ENCODE measurements at places on chromosomes 2 and 18.

DNA sequence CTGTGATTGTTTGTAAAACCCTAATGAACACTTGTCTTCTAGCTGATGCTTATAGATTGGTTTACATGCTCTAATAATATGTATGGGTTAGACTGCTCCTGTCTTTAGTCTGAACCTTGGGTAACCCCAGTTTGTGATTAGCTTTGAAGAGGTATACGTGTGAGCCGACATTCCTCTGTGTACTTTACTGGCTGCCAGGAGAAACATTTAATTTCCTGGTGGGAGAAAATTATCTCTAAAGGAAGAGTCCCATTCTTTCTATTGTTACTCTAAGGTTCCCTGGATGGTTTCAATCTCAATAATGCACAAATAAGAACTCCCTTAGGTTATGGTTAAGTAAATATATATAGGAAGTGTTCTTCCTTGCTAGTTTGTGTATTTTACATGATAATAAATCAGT is 143.6 kb upstream of the ZSWIM2 start:
- no peak for DNase-seq

DNA sequence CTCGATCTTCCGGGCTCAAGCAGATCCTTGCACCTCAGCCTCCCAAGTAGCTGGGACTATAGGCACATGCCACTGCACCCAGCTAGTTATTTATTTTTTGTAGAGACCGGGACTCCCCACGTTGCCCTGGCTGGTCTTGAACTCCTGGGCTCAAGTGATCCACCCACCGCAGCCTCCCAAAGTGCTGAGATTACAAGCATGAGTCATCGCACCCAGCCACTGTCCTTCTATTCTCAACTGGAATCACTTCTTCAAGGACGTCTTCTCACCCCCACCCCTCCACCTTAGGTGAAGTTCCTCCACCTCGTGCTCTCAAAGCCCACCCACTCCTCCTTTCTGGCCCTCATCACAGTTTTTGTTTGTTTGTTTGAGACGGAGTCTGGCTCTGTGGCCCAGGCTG is 54.0 kb upstream of the REL start:
- DNase-seq = no peak

DNA sequence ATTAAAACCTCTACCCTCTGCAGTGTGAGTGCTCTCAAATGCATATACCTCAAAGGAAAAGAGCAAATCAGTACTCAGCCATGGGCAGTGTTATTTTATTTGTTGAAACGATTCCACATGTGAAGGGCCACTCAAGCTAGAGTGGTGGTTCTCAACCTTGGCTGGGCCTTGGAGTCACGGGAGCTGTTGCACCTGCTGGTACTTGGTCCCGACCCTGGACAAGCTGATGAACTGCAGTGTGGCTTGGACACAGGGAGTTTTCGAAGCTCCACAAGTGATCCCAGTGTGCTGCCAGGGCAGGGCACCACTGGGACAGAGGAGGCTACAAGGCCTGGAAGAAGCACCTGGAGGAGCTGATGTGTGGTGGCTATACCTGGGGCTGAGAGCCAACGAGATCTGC is 19.7 kb downstream of the GNLY start:
- no peak for DNase-seq

DNA sequence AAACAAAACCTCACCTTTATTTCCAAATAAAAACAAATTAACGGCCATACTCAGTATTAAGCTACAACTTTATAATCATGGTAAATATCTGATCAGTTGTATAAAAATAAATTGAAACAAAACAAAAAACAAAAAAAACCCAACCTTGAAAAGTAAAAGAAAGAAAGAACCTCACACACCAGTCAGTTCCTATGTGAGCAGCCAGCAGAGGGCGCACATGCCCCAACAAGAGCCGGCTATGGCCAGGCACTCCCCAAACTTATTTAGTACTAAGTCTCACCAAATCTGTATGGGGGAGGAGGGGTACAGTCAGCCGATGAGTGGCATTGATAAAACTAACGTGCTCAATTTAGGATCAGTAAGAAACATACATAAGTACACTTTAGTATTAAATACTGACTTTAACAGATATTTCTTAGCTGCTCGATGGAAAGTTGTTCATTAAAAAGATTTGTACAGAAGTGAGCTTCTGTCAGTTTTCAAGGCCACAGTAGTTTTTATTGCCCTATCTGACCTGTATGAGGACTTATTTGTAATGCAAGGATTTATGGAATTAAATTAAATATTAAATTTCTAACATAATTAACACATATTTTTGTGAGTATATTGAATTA is 172.6 kb downstream of the TCF4 start:
- peak; percentile 86 for DNase-seq

- DNase-seq = no peak
These were observed 116.1 kb downstream of the NFATC1 start for GRCh38 chr18:79511671-79512301.

DNA sequence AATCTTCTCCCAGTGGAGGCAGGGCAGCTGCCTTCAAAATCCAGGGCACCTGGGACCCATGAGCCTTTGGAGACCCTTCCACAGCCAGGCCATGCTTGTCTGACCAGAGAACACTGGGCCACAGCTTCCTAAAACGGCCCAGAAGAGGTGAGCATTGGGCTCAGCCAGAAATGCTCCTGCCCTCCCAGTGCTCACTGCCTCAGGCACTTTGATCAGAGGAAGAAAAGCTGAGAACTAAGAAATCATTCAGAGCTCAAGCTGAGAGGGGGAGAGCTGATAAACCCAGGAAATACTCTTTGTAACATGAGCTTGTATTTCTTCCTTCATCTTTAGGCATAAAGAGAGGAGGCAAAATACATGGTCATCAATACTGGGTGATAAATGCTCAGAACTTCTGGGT is 365.5 kb upstream of the KLHL29 start:
- no peak for DNase-seq

DNA sequence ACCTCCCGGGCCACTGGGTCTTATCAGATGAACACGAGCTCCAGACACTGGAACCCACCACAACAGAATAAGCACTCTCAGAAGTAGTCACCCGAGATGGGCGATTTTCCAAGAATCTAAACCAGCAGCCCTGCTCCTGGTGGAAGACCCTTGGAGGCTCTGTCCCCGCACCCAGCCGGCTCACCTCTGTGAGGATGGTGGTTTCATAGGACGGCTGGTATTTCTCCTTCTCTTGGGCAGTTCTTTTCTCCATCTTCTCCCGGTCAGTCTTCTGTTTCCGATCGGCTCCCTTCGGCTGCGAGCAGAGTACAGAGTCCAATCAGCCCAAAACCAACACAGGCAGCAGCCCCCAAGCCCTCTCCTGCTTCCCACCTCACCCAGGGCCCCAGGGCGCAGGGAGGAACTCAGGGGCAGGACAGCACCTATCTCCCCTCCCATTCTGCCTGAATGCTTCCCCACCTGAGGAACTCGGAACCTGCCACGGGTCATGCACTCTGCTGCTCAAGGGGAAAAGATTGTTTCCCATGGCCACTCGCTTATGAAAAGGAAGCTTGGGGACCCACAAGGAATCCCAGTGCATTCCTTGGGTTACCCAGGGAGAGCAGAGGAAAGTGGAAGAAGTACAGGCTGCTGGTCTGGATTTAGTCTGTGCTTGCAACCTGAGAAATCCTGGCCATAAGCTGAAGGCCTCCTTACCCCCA is 42.7 kb downstream of the TFCP2L1 start:
- no peak for DNase-seq

DNA sequence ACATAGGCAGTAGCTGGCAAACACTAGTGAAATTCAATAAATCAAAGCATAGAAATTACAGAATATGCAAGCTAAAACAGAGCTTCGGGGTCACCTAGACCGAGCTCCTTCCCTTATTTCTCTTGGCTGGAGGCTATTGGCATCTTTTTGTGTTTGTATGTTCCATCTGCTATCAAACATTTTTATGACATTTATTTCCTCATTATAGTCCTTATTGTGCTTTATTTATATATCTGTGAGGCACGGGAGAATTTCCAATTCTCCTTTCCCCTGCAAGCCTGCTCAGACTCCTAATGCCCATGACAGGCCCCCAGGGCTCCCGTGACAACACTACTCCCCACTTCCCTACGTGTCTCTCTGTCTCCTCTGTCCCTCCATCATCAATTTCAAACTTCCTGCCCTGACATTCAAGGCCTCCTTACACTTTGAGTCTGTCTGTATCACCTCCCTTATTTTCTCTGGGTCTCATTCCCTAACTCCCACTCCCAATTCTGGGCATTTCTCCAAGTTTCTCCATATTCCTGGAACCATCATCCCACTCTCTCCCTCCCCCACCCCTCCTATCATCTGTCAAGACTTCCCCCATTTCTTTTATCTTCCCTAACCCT is 316.9 kb downstream of the OSR1 start:
- no peak for DNase-seq

DNA sequence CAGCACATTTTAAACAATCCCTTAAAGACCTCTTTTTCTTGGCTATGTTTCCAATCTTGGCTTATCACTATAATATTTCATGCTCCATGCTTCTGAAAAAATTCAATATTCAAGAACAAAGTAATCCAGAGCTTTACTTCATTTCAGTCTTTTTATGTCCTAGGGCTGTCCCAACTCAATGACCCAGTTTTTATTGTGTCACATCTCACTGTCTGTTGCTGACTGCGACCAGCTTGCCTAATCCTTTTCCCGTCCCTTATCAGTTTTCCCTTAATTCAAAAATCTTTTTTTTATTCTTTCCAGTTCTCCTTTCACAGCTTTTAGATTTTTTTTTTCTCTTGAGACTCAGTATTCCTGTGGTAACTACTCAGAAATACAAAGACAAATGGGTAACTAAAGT is 10.2 kb downstream of the TMEM17 start:
- no peak for DNase-seq

DNA sequence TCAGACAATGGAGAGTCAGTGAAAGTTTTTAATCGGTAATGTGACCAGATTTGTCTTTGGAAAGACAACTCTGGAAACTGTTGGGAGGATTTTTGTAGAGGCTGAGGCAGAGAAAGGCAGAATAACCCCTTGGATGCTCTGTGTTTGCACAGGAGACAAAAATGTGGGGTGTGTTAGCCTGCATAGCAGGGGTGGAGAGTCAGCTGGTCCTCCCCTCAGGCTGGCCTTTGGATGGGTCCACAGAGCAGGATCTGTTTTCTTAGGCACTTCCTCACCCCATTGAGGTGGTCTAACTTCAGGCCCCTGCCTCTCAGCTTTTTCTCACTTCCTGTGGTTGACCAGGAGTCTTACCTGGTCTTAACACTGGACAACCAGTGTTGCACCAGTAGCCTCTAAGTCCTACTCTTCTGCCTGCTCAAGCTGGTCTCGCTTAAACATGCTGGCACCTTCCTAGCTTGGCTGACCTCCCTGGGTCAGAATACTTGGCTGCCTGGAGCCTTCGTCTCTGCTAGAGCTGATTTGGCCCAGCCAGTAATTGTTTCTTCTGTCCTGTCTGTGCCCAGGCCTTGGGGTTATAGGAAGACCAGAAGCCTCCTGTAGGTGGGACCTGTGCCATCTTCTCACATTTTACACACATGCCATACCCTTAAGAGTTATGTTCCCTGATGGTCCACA is 259.8 kb upstream of the RASGRP3 start:
- no peak for DNase-seq

DNA sequence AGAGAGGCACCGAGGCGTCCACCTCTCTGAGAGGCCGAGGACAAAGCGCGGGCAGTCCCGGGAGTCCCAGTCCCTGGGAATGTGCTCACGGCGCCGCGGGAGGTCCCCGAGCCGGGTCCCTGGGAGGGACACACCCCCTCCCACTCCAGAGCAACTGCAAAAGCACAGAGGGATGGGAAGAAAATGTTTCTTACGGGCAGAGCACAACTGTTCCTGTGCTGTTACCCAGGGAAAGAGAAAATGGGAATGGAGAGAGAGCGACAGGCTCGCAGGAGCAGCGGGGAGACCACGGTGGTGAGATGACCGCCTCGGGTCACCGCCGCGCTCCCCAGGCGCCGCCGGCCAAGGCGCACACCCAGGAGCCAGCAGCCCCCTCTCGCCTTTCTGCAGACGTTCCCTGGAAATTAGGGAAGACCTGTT is 1.2 kb upstream of the BCL11A start:
- DNase-seq = no peak

DNA sequence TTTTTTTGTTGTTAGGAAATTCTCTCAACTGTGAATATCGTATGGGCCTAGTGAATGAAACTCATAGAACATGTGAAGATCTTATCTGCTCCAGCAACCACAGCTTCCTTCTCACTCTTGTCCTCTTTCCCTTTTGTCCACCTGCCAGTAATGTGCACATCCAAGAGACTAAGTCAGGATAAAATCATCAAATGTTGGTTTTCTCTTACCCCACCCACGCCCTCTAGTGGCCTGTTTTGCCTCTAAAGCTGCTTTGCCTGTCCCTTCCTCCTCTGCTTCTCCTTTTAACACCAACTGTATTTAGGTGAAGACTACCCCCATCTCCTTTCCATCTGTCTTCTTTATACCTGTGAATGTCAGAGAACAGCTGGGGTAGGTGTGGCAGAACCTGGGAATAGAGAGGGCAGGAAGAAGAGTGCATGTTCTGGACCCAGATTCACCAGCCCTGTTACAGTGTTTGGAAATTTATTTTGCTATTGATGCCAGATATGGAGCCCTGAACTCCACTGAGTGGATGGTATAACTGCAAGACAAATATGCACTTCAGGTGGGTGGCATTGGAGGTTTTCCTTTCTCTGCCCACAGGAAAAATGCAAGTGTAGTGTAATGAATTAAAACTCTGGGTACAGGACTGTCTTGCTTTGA is 8.4 kb upstream of the MGAT5 start:
- peak; percentile 76 for DNase-seq

GRCh38 chr2:111015283-111015995 is 105.3 kb upstream of the BCL2L11 start:
- DNase-seq = no peak

DNA sequence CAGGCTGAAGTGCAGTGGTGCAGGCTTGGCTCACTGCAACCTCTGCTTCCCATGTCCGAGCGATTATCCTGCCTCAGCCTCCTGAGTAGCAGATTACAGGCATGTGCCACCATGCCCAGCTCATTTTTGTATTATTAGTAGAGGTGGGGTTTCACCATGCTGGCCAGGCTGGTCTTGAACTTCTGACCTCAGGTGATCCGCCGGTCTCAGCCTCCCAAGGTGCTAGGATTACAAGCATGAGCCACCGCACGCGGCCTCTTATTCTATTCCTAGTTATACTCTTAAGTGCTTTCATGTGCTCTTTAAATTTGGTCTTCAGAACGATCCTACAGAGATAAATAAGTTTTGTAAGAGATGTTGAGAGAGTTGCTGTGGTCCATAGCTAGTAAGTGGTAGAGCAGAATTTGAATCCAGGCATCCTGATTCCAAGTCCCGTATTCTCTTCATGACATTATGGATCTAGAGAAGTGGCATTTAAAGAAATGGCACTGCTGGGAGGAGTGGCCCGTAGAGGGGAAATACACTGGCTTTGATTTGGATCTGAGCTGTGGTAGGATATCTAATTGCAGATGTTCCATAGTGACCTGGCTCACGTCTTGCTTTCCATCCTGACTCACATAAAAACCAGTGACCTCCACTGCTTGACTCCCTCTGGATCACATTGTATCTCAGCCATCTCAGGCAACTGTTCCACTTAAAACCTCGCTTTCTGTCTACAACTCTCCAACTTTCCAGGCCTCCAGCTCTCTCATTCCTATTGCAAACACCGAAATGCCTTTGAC is 22.8 kb upstream of the ME2 start:
- no peak for DNase-seq

DNA sequence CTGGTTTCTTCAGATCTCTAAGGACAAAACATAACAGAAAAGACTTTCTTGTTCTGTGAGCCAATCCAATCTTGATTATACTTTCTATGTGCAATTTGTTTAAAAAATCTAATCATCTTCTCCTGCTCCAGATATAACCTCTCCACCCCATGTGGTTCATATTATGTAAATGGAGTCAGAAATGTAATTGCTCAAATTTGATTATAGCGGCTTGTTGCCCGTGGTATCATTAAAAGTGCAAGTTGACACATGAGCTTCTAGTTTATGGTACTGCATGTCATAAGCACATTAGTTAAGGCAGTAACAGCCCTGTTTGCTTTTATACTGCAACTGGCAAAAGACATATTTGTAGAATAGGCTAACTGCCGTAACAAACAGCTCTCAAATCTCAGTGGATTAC is 715.1 kb upstream of the CDH7 start:
- no peak for DNase-seq
